ENCODE measurements at places on chromosomes 13 and 19.

DNA sequence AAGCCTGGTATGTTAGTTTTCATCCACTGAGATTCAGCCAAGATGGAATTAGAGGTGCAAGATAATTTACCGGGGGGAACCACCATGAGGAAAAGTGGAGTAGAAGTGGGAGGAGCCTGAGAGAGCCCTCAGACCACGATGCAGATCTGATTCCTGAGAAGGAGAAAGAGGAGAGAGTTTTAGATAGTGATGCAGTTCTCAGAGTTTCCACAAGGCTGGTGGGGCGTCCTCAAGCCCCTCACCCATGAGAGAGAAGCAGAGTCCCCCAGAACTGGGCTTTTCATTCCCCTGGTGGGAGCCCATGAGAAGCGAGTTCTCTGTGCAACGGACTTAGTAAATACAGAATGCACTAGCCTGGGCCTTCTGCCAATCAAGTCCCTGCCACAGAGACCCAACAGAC, 18.1 kb downstream of the CEACAM5 start:
- no peak for DNase-seq

- no peak for DNase-seq
These were observed 53.5 kb downstream of the TNFSF13B start for GRCh38 chr13:108323031-108323430.

GRCh38 chr13:112441779-112442310, 65.7 kb downstream of the SPACA7 start:
- DNase-seq, result no peak

- no peak for DNase-seq
These were observed 622 bp upstream of the VSTM2B start for GRCh38 chr19:29524912-29525831.

- no peak for DNase-seq
These were observed 18.2 kb downstream of the HIPK4 start for GRCh38 chr19:40371802-40372122.

- DNase-seq, result no peak
These were observed 19.0 kb downstream of the NCLN start for GRCh38 chr19:3204646-3205275.

Data from CD4-positive, alpha-beta T cell treated with Interleukin-15 for 4 hours (primary cell).